ENCODE measurements at places on chromosomes 6 and 20.

DNA sequence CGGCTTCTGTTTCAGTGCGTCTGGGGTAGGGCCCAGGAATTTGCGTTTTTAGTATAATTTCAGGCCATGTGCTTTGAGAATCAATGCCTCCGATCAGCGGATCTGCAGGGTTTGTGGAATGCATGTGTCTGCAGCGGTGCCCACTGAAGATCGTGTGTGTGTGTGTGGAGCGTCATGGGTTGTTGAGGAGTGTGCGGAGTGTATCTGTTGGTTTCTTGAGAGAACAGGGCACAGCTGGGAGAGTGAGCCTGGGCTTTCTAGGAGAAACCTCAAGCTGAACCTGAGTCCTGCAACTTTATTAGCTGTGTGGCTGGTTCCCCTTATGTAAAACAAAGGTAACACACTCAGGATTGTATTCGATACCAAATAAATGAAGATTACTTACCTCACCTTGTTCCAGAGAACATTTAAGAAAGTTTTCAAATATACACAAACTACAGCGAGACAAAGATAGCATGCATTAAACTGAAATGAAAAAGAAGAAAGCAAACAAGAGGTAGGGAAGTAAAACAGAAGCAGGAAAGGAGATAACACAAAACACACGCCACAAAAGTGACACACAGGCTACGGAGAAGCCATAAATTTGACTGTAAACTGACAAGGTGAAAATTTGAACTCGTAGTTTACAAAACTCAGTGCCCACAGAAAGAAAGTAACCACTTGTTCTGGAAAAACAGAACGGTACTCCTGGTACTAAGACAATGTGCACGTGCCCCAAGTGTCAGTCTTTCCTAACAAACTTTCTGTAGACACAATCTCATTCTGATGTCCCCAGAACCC lies 28.8 kb downstream of the PDE10A start:
- no peak for DNase-seq

DNA sequence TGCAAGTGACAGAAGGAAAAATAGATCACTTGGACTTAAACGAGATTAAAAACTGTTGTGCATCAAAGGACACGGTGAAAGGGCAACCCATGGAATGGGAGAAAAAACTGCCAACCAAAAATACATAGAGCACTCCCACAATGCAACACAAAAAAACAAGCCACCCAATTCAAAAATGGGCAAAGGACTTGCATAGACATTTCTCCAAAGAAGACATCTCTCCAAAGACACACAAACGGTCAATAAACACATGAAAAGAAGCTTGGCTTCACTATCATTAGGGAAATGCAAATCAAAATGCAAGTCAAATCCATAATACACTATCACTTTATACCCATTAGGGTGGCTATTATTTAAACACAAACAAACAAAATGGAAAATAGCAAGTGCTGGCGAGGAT lies 45.0 kb downstream of the PXDC1 start:
- DNase-seq: no peak

DNA sequence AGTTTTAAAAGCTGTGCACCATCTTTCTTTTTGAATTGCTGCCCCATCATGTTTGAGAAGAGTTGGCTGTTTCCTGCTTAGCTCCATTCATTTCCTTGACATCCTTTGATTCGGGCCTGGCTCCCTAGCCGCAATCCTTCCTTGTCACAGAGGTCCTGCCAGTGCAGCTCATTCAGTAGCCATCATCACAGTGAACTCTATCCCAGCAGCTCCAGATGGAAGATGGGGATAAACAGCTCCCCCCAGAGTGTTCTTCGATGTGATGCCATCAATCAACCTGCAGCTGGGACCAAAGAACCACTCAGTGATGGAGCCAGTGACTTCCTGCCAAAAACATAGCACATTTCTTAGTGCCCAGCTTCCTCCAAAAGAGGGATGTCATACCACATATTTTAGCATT lies 158.8 kb downstream of the FRK start:
- DNase-seq: no peak

DNA sequence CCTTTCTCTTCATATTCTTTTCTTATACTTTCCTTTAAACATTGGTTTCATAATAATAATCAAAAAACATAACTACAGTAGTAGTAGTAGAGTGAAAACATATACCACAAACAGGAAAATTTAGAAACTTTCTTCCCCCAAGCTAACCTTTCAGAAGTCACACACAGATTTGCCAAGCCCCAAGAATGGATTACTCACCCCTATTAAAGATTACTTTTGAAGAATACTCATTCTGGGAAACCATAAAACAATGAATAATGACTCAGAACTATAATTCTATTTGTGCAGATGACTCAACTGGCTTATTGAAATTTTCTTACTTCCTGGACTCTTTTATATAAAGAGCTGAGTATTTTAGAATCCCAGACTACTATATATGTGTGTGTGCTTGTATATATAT lies 119.4 kb upstream of the GJE1 start:
- no peak for DNase-seq

DNA sequence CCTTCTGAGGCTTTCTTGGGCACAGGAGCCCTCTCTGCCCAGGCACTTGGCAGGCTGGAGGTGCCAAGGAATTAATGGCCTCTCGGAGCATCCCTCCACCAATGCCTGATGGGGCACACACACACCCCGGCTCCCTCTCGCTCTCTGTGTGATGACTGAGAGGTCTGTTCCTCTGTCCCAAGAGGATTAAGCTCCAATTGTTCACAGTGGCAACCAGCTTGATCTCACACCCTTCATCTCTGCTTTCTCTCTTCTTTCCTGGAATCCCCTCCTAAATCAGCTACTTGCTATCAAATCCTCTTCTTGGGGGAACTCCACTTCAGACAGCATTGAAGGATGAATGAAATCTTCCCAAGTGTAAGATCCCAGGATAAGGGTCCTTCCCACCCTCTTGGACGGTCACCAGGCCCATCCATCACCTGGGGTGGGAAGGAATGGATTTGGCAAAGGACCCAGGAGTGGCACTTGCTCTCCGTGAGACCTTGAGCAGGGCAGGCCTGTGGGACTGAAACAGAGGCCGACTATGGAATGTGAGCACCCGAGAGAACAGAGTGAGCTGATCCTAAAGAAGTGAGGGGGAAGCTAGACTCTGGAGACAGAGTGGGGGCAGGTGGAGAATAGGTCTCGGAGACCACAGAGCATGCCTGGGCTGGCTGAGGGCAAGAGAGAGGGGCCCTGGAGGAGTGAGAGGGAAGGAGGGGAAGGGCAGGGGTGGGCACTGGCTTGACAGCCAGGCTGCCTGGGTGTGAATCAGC lies 93.6 kb downstream of the GRM4 start:
- no peak for DNase-seq

DNA sequence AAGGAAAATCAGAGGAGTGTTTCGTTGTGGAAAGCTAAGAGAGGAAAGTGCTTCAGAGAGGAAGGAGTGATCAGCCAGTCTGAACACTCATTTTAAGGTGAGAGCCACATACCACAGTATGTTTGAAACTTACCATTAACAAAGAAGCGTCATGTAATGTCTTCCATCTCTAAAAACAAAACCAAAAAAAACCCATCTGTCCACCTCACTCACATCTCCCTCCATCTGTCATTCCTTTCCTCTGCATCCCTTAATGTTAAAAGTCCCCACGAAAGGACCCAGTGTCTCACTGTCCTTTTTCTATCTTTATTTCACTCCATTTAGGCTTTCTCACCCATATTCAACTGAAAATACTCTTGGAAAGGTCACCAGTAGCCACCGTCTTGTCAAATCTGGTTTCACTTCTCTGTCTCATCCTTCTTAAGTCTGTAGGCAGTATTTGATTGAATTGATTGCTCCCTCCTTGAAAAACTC lies 59.4 kb upstream of the GNRH2 start:
- DNase-seq: no peak

- no peak for DNase-seq
Measured at GRCh38 chr20:34410336-34410735, 47.3 kb downstream of the ITCH start.

GRCh38 chr6:109516929-109517328 lies 33.9 kb upstream of the ZBTB24 start:
- no peak for DNase-seq

DNA sequence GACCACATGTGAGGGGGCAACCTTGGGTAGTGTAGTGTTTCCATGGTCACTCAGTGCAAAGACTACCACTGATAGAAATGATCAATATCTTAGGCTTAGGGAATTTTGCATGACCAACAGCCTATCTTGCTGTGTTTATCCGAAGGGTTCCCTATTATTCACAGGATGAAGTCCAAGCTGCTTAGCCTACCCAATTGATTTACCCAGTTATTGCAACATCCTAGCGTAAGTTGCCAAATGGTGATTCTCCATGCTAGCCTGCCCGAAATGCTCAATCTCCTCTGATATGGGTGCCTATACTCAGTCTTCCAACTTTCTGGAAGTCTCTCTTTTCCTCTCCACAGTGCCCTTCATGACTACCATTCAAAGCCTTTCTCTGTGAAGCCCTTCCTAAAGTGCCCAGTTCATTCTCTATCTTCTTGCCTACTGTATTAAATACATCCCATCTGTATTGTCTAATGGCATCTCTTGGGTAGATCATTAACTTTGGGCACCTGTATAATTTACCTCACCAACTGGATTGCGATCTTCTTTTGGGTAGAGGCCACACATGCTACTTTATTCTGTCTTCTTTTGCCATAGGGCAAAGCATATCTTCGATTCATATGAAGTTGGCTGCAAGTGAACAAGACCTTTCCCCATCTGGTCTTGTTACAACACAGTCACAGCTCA lies 240.5 kb downstream of the CLIC5 start:
- DNase-seq: no peak

- no peak for DNase-seq
Measured at GRCh38 chr20:61978491-61978890, 87.2 kb downstream of the TAF4 start.

DNA sequence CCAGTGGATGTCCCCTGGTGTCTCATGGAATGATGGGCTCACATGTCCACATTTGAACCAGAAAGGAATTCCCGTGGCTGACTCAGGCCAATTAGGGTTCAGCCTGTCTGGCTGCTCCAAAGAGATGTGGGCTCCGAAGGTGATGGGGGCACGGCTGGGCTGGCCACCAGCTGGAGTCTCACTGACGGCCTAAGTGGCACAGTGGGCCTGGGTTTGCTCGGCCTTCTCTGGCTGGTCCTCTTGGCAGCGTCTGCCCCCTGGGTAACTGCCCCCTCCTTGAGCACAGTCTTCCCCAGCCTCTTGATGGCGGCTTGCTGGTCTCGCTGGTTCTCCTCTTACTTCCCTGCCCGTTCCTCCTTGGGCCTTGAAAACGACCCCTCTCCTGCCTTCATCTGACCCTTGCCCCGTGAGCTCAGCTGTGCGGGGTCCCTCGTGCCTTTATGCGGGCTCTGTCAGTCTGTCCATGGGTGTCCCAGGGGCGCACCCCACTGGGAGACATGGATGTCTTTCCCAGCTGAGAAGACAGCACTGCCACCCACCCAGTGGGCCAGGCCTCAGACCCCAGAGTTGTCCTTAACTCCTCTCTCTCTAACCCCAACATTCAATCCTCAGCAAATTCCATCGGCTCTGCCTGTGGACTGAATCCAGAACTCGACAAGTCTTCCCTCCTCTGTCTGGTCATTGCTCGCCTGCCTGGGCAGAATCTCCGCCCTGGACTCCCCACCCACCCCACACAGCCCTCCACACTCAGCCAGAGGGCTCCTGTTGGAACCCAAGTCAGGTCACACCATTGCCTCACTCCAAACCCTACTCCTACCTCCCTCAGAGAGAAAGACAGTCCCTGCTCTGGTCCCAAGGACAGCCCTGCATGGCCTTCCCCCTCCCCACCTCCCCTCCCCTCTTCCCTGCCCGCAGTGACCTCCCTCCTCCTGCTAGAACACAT lies 78.7 kb downstream of the CEBPB start:
- no peak for DNase-seq

DNA sequence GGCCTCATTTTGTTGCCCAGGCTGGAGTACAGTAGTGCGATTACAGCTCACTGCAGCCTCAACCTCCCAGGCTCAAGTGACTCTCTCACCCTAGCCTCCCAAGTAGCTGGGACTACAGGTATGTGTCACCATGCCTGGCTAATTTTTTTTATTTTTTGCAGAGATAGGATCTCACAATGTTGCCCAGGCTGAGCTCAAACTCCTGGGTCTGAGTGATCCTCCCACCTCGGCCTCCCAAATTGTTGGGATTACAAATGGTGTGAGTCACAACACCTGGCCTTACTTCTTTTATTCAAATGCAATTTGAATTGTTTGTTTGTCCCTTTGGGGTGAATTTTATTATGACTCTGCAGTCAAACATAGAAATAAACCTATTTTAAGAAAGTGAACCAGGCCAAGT lies 131.7 kb upstream of the SLC22A16 start:
- no peak for DNase-seq

DNA sequence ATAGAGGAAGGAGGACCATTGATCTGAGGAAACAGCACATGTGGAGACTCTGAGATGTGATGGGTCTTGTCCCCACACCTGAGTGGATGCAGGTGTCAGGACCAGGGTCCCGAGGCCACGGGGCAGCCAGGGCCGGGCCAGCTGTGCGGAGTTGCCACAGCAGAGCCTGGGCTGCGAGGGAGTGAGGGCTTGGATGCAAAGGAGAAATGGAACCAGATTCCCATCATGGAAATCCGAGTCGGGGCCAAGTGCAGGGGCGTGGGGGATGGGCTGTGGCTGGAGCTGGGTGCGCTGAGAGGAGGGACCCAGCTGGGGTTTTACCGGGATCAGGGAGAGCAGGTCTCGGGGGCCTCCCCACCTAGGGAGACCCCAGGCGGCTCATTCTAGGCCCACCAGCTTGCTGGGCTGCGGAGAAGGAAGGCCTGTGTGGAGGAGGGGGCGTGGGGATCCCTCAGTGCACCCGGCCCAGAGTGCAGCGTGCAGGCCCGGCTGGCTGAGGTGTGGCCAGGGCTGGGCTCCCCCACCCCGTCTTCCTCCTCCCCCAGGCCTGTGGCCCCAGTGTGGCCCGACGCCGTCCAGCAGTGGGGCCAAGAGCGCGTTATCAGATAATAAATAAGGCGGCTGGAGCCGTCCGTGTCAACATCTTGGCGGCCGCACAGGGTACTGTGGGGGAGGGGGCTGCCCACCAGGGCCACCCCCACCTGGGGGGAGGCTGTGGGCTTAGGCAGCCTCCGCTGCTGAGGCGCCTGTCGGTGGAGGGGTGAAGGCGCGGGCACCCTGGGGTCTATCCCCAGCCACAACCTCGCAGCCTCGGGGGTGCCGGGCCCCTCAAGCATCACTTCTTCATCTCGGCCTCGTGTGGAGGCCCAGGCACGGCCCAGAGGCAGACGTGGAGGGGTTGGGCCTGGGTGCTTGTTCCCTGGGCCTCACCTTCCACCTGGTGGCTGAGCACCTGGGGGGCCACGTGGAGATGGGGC lies 17.2 kb downstream of the GATA5 start:
- no peak for DNase-seq

DNA sequence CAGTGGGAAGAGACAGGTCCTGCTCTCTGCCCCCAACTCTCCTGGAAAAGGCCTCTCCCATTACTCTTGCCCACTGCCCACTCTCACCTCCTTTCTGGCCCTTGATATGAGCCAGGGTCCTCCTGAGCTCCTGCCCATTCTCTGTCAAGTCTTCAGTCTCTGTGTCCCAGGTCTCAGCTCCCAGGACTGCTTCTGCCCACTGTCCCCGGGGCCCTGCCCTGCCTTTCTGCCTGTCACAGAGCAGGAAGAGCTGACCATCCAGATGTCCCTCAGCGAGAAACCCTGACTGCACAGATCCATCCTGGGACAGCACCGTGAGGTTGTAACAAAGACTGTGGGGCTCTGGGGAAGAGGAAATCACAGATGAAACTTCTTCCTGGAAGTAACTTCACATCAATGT lies 22.2 kb downstream of the HLA-F start:
- no peak for DNase-seq

GRCh38 chr20:56439771-56440291 lies 27.8 kb downstream of the CASS4 start:
- DNase-seq: no peak
